ENCODE measurements at places on chromosomes 13 and 19. TPM values are rescaled to one million over a fixed set of nuclear protein-coding genes. Genes with fewer than 3 reads are reported as not detected.

GRCh38 chr19:42333975-42334696 is 8.7 kb downstream of the MEGF8 start:
- no peak for DNase-seq

DNA sequence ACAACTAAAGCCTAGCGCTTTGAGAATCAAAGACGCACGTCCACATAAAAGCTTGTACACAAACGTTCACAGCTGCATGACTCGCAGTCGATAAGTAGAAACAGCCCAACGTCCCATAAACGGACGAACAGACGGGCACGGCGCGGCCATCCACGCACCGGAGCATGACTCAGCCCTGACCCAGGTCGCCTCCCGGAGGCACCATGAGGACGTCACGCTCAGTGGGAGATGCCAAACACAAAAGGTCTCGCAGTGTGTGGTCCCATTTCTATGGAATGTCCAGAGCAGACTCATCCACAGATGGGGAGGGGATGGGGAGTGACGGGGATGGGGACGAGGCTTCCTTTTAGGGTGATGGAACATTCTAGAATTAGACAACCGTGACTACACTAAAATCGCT is 9.4 kb downstream of the POLRMT start:
- DNase-seq = no peak

Gene CD177
- total RNA-seq = 0.06 TPM

Gene ZNF471
- 2.2 TPM for total RNA-seq

- DNase-seq = no peak
These were observed 5.4 kb upstream of the RASAL3 start for GRCh38 chr19:15469513-15470297.

- no peak for DNase-seq
These were observed 9.8 kb downstream of the JOSD2 start for GRCh38 chr19:50501186-50501567.

DNA sequence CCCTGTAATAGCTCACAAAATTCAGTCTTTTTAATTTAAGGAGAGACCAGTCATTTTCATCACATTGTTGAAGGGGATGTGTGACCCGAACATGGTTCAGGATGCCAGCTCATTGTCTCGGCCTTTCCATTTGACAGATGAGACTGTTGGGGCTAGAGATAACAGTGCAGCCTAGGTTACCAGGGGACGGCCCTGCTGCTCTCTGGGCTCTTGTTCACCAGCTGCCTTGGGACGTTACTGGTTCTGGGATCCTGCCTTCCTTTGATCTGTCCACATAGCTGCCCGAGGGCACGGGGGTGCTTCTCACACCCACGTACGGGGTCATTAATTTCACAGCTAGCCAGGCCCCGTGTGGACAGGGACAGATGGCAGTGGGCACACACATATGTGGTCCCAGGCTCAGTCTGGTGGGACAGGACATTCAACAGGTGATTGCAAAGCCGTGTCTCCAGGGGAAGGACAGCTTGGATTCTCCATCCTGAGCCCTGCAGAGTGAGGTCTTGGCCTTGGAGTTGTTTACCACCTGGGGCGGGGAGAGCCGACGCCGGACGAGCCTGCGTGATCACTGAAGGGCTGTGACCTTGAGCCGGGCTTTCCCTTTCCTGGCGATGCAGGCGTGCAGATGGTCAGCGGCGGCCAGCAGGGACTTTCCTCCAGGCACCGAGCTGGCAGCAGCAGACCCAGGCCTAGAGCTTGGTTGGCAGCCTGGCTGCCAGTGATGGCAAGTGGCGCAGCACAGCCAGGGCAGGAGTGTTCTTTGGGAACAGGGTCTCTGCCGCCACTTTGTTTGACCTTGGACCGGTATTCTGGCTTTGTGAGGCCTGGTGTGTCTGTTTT is 26.7 kb upstream of the NPAS1 start:
- no peak for DNase-seq

DNA sequence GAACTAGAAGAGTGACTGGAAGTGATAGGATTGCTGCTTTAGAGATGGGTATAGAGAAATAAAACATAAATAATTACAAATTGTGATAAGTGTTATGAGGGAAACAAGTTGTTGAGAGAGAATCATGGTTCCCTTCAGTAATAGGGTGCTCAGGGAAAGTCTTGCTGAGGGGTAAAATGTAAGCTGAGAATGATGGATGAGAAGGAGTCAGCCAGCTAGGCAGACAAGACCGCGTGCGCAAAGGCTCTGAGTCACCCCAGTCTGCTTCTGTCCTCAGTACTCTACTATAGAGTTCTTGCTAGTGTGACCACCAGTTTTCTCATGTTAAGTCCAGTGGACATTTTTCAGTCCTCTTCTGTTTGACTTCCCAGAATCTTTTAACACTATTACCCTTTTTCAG is 39.5 kb downstream of the PCCA start:
- no peak for DNase-seq

GRCh38 chr13:45119469-45119990 is 780 bp upstream of the GTF2F2 start:
- no peak for DNase-seq

- no peak for DNase-seq
These were observed 113.6 kb upstream of the PCDH9 start for GRCh38 chr13:67343777-67344176.

DNA sequence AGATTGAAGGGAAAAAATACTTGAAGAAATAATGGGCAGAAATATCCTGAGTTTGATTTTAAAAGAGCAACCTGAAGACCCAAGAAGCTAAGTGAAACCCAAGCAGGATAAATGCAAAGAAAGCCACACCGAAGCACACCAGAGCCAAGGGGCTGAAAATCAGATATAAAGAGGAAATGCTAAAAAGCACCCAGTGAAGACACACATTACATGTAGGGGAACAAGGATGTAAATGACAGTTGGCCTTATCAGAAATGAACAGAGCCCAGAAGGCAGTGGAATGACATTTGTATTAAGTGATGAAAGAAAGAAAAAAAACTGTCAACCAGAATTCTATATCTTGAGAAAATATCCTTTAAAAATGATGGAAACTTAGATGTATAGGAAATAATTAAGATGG is 139.1 kb downstream of the SLC7A1 start:
- no peak for DNase-seq

DNA sequence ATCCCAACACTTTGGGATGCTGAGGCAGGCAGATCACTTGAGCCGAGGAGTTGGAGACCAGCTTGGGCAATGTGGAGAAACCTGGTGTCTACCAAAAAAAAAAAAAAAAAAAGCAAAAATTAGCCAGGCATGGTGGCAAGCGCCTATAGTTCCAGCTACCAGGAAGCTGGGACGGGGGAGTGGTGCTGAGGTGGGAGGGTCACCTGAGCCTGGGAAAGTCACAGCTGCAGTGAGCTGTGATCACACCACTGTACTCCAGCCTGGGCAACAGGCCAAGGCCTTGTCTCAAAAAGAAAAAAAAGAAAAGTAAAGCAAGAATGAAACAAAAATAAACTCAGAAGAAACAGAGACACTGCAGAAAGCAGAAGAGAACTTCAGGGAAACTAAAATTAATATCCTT is 31.6 kb downstream of the MTRF1 start:
- DNase-seq = no peak

Gene TUBB4A
- 3.7 TPM for total RNA-seq

Gene RASL11A
- 2.1 TPM for total RNA-seq

GRCh38 chr13:90526711-90527110 is 820.8 kb upstream of the MIR17HG start:
- no peak for DNase-seq

DNA sequence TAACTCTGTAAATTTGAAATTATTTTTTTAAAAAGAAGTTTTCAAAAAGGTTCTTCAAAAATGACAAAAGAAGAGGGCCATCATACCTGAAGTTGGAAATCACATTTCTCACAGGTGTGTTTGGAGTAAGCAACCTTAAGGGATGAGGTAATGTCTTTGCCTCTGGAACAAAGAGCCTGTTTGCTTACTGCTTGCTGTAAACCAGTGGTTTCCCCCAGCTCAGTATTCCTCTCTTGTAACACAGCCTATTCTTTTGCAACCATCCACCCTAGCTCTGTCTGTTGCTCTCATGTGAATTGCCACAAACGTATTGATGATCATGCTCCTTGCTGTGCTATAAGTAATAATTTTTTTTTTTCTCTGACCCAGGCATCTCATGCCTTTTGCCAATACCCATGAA is 38.1 kb downstream of the UCHL3 start:
- no peak for DNase-seq

DNA sequence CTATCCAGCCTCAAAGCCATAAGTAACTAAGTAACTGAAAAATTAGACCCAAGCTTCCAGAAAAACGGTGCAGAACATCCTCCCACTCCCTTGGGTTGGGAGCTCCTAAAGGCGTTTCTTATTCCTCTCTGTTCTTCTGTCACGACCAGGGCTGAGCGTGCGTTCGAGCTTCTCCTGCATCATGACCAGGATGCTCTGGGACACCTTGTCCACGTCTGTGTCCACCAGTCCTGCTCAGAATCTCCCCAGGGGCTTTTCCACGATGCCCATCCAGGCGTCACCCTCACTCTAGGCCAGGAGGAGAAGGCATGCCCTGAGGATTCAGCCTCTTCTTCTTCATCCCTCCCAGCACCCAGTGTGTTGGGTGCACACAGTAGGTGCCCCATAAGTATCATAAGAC is 37.8 kb upstream of the GAS6 start:
- no peak for DNase-seq

DNA sequence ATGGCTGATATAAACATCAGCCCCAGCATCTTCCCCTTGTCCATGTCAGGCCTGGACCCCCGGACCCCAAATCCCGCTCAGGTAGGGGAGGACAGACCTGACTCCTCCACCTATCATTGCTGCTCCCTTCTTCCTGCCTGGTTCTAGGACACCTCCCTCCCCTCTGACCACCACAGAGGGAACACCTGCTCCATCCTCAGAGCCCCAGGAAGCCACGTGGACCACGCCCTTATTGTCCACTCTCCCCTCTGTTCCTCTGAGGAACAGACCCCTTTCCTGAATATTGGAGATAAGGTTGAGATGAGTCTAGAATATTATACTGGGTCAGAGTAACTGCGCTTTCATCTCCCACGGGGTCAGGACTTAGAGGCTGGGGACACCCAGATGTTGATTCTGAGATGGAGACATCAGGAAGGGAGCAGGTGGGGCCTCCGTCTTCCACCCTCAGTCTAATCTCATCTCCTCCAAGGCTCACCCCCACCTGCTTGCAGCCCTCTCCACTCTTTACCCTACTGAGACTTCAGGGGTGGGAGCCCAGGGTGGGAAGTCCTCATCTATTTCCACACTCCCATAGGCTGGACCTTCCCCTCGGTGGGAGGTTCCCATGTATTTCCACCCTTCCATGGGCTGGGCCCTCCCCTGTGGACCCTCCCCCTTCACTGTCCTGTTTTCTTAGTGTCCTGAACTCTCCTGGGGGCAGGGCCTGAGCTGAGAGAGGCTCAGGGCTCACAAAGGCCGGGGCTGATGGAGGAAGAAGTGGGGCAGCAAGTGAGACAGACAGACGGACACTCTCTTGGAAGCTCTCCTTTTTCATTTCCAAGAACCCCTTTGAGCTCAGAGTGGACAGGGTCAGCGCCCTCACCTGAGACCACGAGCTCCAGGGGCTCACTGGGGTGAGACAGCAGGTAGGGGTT is 2.7 kb downstream of the LILRA4 start:
- DNase-seq = no peak

GRCh38 chr13:59514316-59514715 is 649.4 kb downstream of the DIAPH3 start:
- no peak for DNase-seq

Gene IZUMO2
- total RNA-seq = not detected

- no peak for DNase-seq
These were observed 58.4 kb downstream of the SMARCA4 start for GRCh38 chr19:11019262-11019661.

GRCh38 chr19:14542711-14543328 is 13.4 kb downstream of the TECR start:
- no peak for DNase-seq

Gene STAP2
- 28.8 TPM for total RNA-seq

Gene RAB4B
- total RNA-seq = 40.1 TPM

DNA sequence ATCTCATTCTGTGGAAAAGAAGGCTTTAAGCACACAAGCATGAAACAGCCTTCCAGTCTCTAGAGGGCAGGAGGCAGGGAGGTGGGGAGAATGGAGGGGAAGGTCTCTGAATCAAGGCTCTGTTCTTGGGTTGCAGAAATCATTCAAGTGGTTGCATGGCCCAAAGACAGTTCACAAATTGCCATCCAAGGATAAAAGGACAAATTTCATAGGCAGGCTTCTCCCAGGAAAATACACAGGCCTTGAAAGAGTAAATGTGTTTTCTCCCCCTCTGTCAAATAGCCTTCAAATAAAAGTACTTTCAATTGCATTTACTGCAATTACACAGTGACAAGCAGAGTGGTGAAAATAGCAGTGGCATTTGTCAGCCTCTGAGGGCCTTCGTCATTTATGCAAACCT is 450.8 kb downstream of the DCT start:
- DNase-seq = no peak

GRCh38 chr19:8150998-8151766 is 1.8 kb upstream of the FBN3 start:
- no peak for DNase-seq

Gene TLE6
- 0.58 TPM for total RNA-seq

Measured in glomerular endothelial cell (primary cell).